Stimulated activated CD8-positive, alpha-beta memory T cell treated with anti-CD3 and anti-CD28 coated beads, Interleukin-2, amount 100 ng/mL, for 48 hours (primary cell): ENCODE measurements at places on chromosomes 3 and 15.

DNA sequence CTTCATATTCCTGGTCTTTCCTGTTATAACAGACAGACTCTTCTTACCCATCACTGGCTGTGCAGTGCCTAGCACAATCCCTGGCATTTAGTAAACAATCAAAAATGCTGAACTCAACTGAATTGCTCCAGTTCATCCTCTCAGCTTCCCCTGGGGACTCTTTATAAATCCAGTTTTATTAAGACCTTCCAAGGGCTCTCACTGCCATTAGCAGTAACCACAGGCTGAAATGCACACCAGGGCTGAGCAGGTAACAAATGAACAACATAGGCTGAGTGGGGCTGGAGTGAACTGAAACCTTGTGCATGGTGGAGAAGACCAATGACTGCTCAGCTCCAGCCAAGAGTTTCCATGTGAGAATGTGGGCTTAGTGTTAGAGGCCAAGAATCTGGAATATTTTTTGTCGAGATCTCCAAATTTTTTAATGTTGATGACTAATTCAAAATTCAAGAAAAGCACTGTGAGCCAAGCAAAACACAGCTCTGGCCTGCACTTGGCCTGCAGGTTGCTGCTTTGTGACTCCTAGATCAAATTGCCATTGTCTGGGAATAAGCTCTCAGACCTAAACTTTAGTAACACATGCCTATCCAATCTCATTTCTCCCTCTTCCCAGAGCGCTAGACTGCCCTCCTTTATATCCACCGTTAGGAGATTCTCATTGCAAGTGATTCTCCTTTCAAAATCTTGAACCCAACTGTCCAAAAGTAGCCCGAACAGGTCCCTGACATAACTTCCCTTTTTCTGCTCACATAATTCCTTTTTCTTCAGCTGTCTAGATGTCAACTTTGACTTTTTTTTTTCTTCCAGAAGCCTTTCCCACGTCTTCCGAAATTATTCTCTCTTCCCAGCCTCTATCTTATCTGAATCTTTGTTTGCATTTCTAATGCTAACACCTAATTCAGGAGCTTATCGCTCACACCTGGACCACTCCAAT lies 7.4 kb downstream of the SQOR start:
- DNase-seq: no peak

DNA sequence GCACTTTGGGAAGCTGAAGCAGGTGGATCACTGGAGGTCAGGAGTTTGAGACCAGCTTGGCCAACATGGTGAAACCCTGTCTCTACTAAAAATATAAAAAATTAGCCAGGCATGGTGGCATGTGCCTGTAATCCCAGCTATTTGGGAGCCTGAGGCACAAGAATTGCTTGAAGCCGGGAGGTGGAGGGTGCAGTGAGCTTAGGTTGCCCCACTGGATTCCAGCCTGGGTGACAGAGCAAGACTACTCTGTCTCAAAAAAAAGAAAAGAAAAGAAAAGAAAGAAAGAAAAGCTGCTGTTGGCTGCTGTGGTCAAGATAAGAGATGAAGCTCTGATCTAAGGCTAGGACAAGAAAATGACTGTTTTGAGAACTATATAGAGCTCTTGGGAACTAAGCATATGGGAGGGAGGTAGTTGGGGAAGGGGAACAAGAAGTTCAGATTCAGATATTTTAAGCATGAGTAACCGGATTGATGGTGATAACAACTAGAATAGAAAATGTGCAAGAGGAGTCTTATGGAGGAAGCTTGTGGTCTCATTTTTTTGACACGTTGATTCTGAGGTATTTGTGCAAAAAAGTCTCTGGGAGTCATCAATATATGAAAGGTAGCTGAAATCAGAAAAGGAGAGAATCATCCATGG lies 25.7 kb downstream of the DNAH12 start:
- no peak for DNase-seq

GRCh38 chr15:34085746-34086145 lies 15.9 kb downstream of the EMC7 start:
- no peak for DNase-seq

DNA sequence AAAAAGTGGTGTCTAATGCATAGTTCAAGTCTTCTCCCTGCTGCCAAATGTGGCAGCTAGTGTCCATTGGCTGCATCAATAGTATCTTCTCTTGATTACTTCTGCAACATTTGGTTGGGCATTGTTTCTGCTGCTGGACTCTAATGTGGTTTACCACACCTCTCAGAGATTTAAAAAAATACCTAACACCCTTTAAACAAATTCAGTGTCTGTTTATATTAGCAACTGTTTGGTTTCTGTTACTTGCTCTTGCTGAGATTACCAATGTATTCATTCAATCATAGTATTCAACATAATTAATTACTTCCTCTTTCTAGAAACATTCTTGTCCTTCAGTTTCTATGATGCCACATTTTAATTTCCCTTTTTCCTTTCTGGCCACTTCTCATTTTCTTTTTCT lies 20.3 kb upstream of the NECTIN3 start:
- no peak for DNase-seq

DNA sequence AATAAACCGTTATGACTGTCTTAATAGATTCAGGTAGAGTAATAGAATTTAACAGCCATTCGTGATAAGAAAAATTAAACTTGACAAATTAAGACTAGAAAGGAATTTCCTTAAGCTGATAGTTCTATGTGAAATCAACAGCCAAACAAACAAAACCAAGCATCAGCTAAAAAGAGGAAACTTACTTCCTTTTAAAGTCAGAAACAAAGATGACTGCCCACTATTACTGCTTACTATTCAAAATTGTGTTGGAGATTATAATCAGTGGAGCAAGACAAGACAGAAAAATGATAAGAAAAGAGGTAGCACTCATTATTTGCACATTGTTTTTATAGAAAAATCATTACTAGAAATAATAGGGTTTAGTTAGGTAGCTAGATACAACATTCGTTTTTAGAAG lies 13.8 kb upstream of the FAH start:
- no peak for DNase-seq

GRCh38 chr15:61835496-61836106 lies 224.6 kb downstream of the VPS13C start:
- peak; percentile 32 for DNase-seq

GRCh38 chr3:78277220-78277619 lies 1237.3 kb downstream of the ROBO2 start:
- DNase-seq: no peak

DNA sequence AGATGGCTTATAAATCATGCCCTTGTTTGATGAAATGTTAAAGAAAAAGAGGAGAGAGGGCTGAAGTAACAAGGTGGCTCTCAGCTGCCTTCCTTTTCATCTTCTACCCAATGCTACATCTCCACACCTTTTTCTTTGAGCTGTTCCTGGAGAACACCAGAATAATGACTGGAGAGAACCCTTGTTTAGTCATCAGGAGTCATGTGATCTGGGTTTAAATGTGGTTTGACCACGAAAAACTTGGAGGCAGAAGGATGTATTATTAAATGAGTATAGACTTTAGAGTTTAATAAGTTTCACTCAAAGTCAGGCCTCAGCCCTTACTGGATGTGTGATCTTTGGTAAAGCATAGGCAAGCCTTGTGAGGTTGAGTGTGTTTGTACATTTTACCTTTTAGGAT lies 230.3 kb upstream of the TBL1XR1 start:
- no peak for DNase-seq

- DNase-seq: peak; percentile 59
Measured at GRCh38 chr3:56800130-56800831, 1.5 kb downstream of the ARHGEF3 start.

GRCh38 chr3:4583416-4583815 lies 90.3 kb downstream of the ITPR1 start:
- no peak for DNase-seq

GRCh38 chr3:11272906-11273574 lies 843 bp downstream of the ATG7 start:
- DNase-seq: no peak

- no peak for DNase-seq
Measured at GRCh38 chr15:69451951-69452691, 497 bp upstream of the RPLP1 start.

DNA sequence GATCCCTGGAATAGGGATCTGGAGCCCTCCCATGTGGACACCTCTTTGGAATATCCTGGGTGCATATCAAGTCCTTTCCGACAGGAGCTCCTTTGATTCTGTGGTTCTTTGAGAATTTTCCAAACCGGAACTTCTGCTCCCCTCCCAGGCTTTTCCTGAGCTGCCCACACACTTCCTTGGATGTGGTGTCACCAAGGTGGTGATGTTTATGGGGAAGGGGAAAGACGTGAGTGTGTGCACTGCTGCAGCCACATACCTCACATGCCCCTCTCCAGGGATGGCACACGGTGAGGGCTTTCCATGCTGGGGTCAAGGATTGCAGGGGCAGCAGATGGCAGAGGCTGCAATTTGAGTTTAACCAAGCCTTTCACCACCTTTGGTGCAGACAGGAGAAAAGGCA lies 27.9 kb upstream of the PSTPIP1 start:
- DNase-seq: no peak
